ENCODE measurements at places on chromosomes 7 and 10.
A peak's percentile ranks its signal among the peaks of the same experiment; 100 is the strongest.

DNA sequence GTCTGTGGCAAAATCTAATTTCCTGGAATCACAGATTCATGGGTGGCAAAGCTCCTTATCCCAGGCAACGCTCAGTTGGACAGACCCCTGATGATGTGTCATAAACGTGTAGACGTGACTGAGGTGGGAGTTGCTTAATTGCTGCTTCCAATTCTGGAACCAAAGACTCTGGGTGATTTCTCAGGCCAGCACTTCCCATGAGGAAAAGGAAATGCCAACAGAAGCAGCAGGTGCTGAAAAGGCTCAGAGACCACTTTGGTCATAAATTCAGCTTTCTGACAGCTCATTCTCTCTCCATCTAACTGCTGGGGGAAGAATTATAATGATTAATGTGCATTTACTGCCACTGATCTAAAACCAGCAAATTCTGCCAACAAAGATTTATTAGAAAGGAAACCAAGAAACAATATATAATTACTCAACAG is 88.7 kb downstream of the OSBPL3 start:
- DNase-seq: no peak

DNA sequence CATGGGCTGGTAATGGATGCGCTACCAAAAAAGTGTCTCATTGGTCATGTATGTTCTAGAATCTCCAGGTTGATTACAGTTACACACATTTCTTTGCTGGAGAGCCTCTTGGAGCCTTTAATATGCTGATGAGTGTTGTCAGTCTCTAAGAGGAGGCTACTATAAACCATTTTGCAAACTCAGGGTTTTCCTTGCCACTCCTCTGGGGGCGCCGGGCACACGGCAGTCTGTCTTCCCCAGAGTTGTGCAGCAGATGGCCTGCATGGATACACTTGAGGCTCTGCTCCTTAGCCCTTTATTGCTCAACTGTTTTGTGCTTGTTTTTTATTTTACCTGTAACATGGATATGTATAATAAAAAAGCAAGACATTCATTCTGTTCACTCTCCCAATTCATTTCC is 196.5 kb downstream of the ACTR3B start:
- DNase-seq: no peak

DNA sequence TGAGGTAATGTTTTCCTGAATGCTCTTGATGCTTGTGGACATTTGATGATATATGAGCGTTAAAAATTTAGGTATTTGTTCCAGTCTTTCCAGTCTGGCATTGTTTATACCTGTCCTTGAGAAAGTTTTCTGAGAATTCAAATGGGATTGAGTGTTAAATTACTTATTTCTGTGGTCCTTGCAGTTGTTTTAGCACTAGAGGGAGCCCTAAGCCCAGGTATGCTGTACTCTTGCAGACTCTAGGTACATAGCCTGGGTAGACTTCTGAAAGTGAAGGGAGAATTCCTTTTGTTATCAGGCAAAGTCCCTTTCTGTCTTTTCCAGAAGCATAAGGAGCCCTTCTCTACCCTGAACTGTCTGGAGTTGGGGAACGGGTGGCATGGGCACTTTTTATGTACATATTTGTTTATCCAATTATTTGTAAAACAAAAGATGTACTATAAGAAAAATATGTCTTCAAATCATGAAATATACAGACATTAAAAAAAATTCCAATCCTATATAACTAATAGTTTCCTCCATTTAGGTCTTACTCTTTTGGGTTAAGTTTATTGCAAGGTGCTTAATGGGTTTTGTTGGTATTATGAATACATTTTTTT is 262.1 kb downstream of the ATRNL1 start:
- DNase-seq: peak; percentile 69

GRCh38 chr7:101231644-101232043 is 6.0 kb downstream of the CLDN15 start:
- no peak for DNase-seq

GRCh38 chr7:88586219-88586618 is 173.3 kb upstream of the ZNF804B start:
- DNase-seq: no peak

Measured in Jurkat, Clone E6-1 (cell line).